H4 (cell line): ENCODE measurements at places on chromosomes 3 and 15. TPM values are rescaled to one million over a fixed set of nuclear protein-coding genes. Genes with fewer than 3 reads are reported as not detected.
A peak's percentile ranks its signal among the peaks of the same experiment; 100 is the strongest.

B3GNT5 gene
- total RNA-seq: 6.4 and 14.7 TPM in 2 replicates

HACD2 gene
- total RNA-seq: 23.7 and 30.5 TPM in 2 replicates

SI gene
- total RNA-seq: 0.04 TPM in 1 of 2 replicates, not detected in the other

HIGD2B gene
- total RNA-seq: not detected in 2 replicates

MYNN gene
- total RNA-seq: 18.7 and 19.5 TPM in 2 replicates

BCHE gene
- 48.5 and 56.3 TPM in 2 replicates for total RNA-seq

MITF gene
- 5.1 and 5.8 TPM in 2 replicates for total RNA-seq

TP63 gene
- total RNA-seq: 1.5 and 1.7 TPM in 2 replicates

SLC2A2 gene
- not detected in 2 replicates for total RNA-seq

TGM4 gene
- total RNA-seq: 1.2 TPM in 1 of 2 replicates, not detected in the other

INKA1 gene
- 0.68 and 2.1 TPM in 2 replicates for total RNA-seq

GRCh38 chr3:155991847-155992246 lies 121.4 kb downstream of the GMPS start:
- no peak for DNase-seq

GRCh38 chr3:49593041-49593440 lies 38.8 kb downstream of the BSN start:
- DNase-seq: no peak

DNA sequence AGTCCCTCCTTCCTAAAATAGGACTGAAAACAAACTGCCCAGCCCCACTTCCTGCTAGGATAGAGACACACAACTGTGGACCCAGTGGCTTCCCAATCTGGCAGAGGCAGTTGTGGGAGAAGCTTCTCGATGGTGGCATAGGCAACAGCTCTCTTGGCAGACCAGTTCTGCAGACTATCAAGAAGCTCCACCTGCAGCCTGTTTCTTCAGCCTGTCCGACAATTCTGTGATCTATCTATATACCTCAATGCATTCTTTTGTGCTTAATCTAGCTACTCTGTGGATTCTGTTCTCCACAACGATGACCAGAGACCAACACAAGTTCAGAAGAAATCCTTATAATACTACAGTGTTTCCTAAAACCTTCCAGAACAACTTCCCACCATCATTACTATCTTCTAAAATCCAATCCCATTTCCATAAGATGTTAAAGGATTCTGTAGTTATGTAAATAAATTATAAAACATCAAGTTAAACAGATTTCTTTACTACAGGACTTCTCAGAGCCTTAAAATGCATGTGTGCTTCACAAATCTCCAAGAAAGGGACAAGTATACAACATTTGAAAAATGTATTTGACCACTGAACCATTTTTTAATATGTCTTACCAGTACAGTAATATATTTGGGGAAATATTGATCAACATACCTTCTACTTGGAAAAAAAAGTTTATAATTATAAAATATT lies 57.7 kb downstream of the IGF2BP2 start:
- DNase-seq: no peak

DNA sequence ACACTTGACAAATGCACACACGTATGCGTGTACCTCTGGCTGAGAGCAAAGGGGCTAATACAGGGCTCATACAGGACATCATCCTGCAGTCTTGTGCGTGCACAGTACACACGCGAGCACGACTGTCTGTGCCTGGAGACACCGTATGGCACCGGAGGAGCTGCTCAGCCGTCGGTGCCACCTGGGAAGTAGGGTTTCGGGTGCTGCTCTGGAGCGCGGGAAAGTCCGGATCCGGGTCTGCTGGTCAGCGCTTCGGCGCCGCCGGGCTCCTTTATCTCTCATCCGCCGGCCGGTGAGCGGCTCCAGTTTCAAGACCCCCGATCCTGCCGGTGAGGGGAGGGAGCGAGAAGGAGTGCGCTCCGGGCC lies 9.3 kb downstream of the FOXL2 start:
- no peak for DNase-seq

- no peak for DNase-seq
Measured at GRCh38 chr3:9253327-9253726, 3.9 kb upstream of the SRGAP3 start.

DNA sequence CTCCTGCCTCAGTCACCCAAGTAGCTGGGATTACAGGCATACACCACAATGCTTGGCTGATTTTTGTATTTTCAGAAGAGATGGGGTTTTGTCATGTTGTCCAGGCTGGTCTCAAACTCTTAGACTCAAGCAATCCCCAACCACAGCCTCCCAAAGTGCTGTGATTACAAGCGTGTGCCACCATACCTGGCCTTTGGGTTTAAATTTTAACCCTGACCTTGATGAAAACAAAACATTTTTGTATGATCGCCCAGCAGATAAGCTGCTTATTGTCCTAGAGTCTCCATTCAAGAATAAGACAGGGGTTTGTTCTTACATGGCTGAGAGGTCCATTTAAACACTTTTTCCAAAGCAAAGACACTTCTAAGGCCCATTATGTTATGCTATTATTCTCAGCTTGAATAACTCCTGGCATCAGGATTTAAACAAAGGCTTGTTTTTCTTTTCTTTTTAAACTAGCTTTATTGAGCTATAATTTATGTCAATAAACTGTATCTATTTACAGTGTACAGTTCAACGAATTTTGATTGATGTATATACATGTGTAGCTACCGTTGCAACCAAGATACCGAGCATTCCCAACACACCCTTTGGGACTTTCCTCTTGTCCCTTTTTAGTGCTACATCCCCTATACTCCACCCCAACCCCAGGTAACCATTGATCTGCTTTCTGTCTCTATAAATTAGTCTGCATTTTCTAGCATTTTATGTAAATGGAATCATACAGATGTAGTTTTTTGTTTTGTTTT lies 1.4 kb upstream of the MUC13 start:
- no peak for DNase-seq

DNA sequence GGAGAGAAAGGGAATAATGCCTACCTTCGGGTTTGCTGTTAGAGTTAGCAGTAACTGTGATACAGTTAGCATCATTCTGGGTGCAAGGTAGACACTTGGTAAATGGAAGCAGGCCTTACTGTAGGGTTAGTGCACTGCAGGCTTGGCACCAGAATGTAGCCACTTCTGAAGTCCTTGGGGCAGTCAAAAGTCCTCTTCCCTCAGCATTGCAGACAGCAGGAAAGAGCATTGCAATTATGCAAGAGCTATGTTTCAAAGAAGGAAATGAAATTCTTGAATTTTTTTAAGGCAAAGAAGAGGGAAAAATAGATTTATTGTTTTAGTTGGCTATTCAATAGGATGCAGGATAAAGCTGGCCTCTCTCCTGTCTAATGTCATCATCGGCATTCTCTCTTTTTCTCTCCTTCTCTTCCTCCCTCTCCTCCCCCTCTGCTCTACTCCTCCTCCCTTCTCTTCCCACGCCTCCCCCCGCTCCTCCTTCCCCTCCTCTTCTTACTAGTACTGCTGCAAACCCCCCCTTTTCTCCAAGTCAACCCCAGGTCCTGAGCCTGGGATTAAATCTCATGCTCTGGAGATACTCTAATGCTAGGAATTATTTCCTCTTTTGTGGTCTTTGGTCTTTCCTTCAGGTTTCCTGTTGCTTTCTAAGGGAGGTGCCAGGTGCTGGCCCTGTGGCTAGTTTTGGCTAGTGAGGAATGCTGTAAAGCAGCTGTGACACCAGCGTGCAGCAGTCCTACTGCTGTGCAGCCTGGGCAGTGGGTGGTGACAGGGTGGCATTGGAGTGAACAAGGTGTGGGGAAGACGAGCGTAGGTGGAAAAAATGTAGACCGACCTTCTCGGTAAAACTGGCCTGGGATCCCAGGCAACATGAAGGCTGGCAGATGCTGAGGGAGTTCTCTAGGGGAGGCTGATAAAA lies 21.7 kb downstream of the EEFSEC start:
- no peak for DNase-seq

GRCh38 chr15:22942306-22942855 lies 37.8 kb downstream of the CYFIP1 start:
- no peak for DNase-seq

GRCh38 chr15:40785164-40785563 lies 15.4 kb downstream of the C15orf62 start:
- no peak for DNase-seq

GRCh38 chr15:83339396-83339795 lies 54.9 kb upstream of the BNC1 start:
- DNase-seq: no peak

- DNase-seq: no peak
Measured at GRCh38 chr3:50008931-50009330, 69.0 kb downstream of the RBM6 start.

GRCh38 chr3:180409170-180409569 lies 192.8 kb upstream of the TTC14 start:
- DNase-seq: no peak

GRCh38 chr15:24752354-24752753 lies 76.8 kb downstream of the NPAP1 start:
- no peak for DNase-seq

GRCh38 chr15:48119277-48119676 lies 1.5 kb upstream of the SLC24A5 start:
- no peak for DNase-seq

- DNase-seq: no peak
Measured at GRCh38 chr15:31801152-31801551, 229.2 kb upstream of the CHRNA7 start.

DNA sequence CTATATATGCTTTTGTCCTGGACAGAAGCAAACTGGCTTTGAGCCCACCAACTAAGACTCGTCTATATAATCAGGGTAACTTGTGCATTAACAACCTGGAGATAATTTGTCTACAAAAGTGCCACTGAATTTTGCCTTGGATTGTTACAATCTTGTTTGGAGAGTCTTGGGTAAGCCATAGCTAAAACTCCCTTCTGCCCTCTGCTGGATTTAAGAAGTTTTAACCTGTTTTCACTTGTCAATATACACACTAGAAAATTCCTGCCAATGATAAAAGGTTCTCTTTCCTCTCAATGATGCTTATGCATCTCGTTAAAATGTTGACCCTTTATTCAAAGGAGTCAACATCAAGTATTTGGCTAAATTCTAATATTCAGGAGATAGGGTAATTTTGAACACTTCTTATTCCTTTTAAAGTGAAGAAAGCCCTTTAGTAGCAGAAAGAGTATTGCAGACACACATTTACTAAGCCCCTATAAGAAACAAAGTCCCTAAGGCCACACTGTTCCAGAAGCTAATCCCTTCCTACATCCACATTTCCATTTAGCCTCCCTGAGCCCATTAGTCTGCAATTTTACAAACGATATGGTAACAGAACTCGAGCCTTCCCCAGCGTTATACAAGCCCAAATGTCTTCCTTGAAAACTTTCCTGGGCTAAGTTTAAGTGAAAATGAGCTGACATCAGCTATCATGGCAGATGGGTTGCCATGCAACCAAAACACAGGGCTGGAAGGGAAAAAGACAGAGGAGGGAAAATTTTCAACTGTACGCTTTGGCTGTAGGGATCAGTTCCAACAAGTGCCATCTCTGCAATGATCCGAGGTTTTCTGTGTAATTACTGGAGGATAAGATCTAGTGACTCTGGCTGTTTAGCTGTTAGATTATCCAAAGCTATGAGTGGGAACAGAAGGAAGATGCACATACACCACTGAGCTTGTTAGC lies 75.9 kb upstream of the FGF12 start:
- peak; percentile 50 for DNase-seq

- DNase-seq: no peak
Measured at GRCh38 chr3:37279236-37279635, 104.9 kb upstream of the LRRFIP2 start.

- peak; percentile 68 for DNase-seq
Measured at GRCh38 chr3:136195258-136196063, 674 bp downstream of the MSL2 start.

DNA sequence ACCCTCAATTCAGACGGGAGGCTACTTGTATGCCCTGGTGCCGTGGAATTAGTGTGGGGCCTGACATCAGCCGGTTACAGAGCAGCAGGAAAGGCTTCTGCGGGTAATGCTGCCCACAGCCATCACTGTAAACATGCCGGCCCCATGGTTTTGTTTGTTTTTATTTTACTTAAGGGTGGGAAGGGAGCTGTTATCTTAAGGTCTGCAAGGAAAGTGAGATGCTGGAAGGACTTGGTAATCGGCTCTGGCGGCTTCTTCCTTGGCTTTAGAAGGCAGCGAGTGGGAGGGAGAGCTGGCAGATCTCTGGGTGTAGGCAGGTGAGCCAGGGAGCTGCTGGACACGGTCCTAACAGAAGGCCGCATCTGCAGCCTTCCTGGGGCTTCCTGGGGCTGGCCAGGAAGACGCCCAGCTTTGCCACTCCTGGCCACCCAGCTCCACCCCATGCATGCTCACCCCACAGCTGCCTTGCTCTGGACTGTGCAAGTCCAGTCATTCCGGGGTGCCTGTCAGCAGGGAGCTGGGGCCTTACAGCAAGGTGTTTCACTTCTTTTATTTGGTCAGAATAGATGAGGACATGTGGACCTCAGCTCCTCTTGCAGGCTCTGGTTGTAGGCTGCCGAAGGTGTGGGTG lies 54.1 kb upstream of the FURIN start:
- peak; percentile 63 for DNase-seq

DNA sequence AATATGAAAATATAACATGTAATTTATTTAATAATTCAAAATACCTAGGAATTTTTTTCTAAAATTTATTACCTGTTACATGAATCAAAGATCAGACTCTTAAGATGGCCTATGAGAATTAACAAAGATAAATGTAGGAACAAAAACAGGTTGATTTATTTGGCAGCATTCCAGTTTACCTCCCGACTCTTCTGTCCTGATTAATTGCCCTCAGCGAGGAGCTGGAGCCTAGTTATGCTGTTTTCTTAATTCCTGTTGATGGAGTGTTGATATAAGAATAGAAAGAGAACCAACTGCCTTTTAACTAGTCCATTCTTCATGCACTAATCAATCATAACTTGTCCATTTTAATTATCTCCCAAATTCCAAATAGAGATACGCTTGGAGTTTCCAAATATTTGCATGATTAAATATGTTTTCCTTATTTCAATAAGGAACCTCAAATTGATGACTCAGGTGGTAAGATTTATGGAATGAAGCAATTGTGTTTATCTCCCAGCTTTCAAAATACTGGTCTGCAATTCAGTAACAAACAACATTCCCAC lies 10.6 kb upstream of the CPB1 start:
- no peak for DNase-seq

GRCh38 chr3:153961494-153961893 lies 159.7 kb upstream of the ARHGEF26 start:
- peak; percentile 22 for DNase-seq

DNA sequence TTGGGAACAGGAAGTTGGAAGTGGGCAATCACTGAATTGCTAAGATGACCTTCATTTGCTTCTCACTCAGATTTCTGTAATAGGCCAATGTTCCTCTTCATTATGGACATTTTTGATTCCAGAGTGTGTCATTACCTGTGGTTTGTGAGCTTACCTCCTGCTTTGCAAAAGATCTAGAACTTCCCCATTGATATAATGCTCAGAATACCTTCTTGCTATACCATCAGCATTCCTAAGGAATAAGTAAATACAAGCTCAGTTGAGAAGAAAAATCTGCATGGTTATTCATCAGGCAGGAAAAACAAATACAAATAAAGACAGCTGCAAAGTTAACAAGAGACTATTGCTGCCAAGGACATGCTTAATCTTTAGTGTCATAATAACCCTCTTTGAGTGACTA lies 5.6 kb upstream of the RPL14 start:
- DNase-seq: no peak

DNA sequence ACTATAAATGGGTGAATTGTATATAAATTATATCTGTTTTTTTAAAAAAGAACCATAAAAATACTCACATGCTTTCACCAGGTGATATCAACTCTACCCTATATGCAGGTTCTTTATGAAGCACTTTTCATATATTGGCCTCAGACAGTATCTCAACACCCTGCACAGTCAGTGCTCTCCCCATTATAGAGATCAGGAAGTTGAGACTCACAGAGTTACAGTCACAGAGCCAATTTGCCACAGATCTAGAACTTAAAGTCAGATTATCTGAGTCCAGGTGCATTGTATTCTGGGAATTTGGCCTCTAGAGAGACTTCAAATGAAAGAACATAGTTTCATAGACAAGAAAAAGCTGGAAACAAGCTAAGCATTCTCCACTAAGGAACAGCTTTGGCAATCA lies 38.1 kb downstream of the DAPK2 start:
- no peak for DNase-seq
